ENCODE measurements at places on chromosomes 1 and 21. TPM values are rescaled to one million over a fixed set of nuclear protein-coding genes. Genes with fewer than 3 reads are reported as not detected.
A peak's percentile ranks its signal among the peaks of the same experiment; 100 is the strongest.

- H3K4me1 ChIP-seq: no peaks in the 10 kb centered on the region
- no peak for DNase-seq
- H3K36me3 ChIP-seq: no peaks in the 10 kb centered on the region
Measured at GRCh38 chr1:198906739-198907422, 268.0 kb downstream of the PTPRC start.

- H3K27ac ChIP-seq: no peak overlapping the region
- no peak overlapping the region for H3K4me3 ChIP-seq
- no peaks in the 10 kb centered on the region for H3K4me1 ChIP-seq
- no peaks in the 10 kb centered on the region for H3K27me3 ChIP-seq
- no peaks in the 10 kb centered on the region for H3K36me3 ChIP-seq
Measured at GRCh38 chr1:57040811-57041210, 75.0 kb upstream of the C8B start.

DNA sequence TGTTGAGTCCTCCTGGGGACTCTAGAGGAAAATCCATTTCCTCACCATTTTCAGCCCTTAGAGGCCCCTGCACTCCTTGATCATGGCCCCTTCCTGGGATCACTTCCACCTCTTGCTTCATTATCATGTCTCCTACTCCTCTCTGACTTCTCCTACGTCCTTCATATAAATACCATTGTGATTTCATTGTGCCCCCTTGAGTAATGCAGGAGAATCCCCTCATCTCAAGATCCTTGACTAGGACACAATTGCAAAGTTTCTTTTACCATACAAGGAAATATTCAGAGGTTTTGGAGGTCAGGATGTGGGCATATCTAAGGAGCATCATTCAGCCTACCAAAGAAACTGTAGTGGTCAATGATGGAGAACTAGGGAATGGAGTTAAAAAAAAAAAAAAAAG lies 8.8 kb upstream of the GBP6 start:
- no peak overlapping the region for H3K4me3 ChIP-seq
- H3K27me3 ChIP-seq: no peaks in the 10 kb centered on the region
- no peak overlapping the region for H3K27ac ChIP-seq
- no peaks in the 10 kb centered on the region for H3K4me1 ChIP-seq

- H3K27me3 ChIP-seq: no peaks in the 10 kb centered on the region
- DNase-seq: no peak
- no peak overlapping the region for H3K27ac ChIP-seq
- H3K4me1 ChIP-seq: no peaks in the 10 kb centered on the region
Measured at GRCh38 chr1:92291372-92291999, 7.3 kb downstream of the GLMN start.

- peaks cover 15% of the 10 kb centered on the region for H3K4me1 ChIP-seq
- no peak for DNase-seq
- no peak overlapping the region for H3K4me3 ChIP-seq
Measured at GRCh38 chr1:207902566-207902965, 8.4 kb downstream of the CD34 start.

DNA sequence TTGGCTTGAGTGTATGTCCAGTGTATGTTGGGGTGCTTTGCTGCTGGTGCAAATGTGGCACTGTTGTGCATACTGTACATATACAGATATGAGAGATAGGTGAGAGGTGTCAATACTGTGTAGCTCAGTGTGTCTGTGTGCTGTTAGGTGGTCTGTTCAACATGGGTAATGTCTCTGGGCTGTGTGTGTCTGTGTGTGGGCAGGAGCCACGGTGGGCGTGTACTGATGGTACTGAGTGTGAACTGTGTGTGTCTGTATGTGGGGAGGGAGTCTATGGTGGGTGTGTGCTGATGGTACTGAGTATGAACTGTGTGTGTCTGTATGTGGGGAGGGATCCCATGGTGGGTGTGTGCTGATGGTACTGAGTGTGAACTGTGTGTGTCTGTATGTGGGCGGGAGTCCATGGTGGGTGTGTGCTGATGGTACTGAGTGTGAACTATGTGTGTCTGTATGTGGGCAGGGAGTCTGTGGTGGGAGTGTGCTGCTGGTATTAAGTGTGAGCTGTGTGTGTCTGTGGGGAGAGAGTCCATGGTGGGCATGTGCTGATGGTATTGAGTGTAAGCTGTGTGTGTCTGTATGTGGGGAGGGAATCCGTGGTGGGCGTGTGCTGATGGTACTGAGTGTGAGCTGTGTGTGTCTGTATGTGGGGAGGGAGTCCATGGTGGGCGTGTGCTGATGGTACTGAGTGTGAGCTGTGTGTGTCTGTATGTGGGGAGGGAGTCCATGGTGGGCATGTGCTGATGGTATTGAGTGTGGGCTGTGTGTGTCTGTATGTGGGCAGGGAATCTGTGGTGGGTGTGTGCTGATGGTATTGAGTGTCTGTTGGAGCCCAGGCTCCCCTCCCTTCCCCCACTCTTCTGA lies 32.2 kb upstream of the FOXO6 start:
- DNase-seq: no peak
- H3K4me1 ChIP-seq: no peaks in the 10 kb centered on the region
- no peaks in the 10 kb centered on the region for H3K36me3 ChIP-seq
- no peaks in the 10 kb centered on the region for H3K27me3 ChIP-seq
- no peak overlapping the region for H3K4me3 ChIP-seq

DNA sequence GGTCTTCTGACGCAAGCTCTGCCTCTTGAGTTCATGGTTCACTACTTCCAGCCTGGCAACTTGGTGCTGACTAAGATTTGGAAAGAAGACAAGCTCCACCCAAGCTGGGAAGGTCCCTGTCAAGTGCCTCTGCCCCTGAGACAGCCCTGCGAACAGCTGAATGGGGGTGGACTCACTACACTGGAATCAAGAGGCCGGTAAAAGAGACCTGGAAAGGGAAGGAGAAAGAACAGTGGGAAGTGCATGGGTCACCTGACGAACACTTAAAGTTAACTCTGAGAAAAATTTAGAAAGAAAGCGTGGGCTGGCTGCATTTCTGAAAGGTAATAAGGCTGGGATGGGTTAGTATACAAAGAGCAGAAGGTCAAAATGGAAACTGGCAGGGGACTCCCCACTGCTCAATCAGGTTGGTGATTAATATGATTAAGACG lies 26.1 kb upstream of the ZNF496 start:
- no peaks in the 10 kb centered on the region for H3K27me3 ChIP-seq
- DNase-seq: no peak
- H3K36me3 ChIP-seq: no peaks in the 10 kb centered on the region
- no peak overlapping the region for H3K4me3 ChIP-seq

DNA sequence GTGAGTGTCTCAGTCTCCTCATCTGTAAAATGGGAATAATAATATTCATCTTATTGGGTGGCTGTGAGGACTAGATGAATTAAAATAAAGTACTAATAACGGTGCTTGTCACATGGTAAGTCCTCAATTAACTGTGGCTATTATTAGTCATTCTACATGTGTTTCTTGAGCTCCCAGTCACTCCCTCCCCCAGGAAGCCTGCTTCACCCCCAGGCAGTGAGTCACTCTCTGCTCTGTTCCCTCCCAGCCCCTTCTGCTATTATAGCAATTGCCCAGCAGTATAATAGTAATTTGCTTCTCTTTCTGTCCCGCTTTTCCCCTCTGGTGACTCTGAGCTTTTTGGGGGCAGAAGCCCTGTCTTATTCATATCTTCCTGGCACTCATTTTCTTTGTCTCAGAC lies 102.0 kb downstream of the BEND5 start:
- no peak for DNase-seq
- H3K36me3 ChIP-seq: no peaks in the 10 kb centered on the region
- H3K27me3 ChIP-seq: no peaks in the 10 kb centered on the region
- peaks cover 12% of the 10 kb centered on the region for H3K4me1 ChIP-seq

DNA sequence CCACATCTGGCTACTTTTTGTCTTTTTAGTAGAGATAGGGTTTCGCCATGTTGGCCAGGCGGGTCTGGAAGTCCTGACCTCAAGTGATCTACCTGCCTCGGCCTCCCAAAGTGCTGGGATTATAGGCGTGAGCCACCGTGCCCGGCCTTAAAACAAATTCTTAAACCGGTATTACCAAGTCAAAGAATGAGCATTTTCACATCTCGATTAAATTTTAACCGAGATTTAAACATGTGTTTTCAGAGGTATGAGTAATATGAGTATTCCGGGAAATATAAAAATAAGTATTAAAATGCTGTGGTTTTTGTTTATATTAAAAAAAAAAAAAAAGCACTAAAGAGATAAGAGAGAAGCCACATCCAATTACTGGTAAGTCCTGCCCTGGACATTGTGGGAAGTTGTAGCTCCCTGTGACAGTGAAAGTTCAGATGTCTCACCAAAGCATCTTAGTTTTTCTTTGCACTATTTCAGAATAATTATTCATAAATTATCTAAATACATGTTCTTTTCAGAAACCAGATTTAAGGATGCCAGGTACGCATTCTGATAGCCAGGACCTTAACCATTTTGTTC lies 24.9 kb downstream of the ZNF281 start:
- H3K27me3 ChIP-seq: no peaks in the 10 kb centered on the region
- peaks cover under 1% of the 10 kb centered on the region for H3K4me1 ChIP-seq
- H3K36me3 ChIP-seq: no peaks in the 10 kb centered on the region
- H3K4me3 ChIP-seq: no peak overlapping the region

DNA sequence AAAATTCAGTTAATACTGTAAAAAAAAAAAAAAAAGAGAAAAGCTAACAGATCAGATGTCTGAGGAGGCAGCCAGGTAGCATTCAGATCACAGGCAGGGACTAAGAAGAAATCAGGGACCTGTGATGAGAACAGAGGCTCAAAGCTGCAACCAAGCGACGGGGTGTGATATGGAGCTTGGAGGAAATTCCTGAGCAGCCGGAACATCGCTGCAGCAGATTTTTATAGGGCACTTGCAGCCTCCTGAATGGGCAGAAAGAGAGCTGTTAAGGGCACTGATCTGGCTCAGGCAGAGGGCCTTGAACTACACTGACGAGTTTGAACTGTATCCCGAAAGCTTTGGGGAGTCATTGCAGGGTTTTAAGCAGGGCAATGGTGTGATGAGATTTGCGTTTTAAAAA lies 315.4 kb downstream of the ADGRL2 start:
- H3K36me3 ChIP-seq: no peaks in the 10 kb centered on the region
- peaks cover under 1% of the 10 kb centered on the region for H3K4me1 ChIP-seq
- no peak overlapping the region for H3K4me3 ChIP-seq

DNA sequence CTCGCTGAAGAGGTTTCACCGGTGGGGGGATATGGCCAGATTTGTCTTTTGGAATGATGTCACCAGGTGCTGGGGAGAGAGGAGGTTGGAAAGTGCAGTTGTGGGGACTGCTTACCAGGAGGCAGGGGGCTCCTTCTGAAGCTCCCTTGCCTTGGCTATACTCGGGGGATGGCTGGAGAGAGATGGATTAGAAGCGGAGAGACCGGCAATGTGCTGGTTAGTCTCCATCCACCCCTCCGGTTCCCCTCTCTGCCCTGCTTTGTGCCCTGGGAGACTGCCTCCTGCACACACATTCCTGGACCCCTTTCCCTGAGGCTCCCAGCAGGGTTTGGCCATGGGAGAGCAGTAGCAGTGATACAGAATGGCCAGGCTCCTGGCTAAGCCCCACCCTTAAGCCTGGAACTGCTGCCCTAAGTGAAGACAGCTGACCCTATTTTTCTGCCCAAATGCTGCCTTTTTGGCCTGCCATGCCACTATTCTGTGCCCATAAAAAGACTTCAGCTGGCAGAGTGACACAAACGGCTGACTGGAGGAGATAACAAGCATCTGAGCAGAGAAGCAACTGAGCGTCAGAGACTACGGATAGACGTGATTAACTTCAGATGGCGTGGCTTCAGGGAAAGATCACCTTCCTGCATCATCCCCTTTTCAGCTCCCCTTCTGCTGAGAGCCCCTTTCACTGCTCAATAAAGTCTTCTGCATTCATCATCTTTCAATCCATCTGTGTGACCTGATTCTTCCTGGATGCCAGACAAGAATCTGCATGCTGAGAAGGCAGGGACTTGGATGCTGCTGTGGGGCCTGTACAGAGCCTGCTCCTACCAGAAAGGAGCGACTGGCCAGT lies 14.5 kb upstream of the VPS13D start:
- no peaks in the 10 kb centered on the region for H3K27me3 ChIP-seq
- H3K4me1 ChIP-seq: no peaks in the 10 kb centered on the region
- DNase-seq: no peak
- H3K36me3 ChIP-seq: no peaks in the 10 kb centered on the region
- H3K4me3 ChIP-seq: no peak overlapping the region
- H3K27ac ChIP-seq: no peak overlapping the region

GRCh38 chr1:165376041-165376810 lies 19.7 kb upstream of the LMX1A start:
- H3K27ac ChIP-seq: no peak overlapping the region
- H3K4me3 ChIP-seq: peak overlapping the region; percentile 68
- H3K27me3 ChIP-seq: no peaks in the 10 kb centered on the region
- H3K36me3 ChIP-seq: no peaks in the 10 kb centered on the region
- peak; percentile 35 for DNase-seq

DNA sequence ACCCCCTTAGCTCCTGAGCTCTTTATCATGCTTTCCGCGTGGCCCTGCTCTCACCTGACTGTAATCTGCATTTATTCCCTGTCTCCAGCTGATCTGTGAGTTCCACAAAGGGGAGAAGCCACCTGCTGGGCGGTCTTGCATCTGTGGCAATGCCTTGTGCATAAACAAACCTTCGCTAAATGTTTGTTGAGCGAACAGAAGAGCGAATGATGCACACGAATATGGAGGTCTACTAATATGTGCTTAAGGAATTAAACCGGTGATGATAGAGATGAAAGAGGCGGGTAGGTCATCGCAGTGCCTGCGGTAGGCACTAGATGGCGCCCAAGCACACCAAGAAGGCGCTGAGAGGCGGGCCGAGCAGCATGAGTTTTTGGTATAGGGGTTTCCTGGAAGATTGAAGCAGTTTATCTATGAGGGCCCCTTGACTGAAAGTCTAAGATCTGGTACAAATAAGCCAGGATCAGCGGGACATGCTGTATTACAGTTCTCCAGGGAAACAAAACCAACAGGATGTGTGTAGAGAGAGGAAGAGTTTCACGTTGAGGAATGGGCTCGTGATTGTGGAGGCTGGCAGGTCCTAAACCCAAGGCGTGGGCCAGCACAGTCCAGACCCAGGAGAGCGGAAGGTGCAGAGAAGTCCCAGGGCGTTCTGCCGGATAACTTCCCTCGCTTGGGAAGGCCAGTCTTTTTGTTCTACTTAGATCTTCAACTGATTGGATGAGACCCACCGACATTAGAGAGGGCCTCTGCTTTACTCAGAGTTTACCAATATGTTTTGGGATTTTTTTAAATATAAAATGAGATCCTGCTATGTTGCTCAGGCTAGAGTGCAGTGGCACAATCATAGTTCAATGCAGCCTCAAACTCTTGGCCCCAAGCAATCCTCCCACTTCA lies 34.7 kb downstream of the TOMM20 start:
- no peak for DNase-seq
- H3K4me3 ChIP-seq: peak overlapping the region; percentile 54
- H3K27ac ChIP-seq: no peak overlapping the region

DNA sequence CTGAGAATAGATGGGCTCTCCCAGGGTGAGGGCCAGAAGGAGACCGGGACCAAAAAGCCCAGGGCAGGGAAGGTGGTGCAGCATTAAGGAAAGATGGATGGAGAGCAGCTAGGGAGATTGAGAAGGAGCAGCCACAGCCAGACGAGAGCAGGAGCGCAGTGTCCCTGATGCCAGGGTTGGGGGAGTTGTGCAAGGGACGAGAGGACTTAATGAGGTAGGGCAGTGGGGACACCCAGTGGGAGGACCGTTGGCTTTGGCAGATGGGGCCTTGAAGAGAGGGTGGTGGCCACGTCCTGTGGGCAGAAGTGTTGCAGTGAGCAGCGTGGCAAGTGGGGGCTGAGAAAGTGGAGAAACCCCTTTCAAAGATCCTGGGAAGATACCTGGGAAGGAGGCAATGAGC lies 38.0 kb upstream of the KDM4A start:
- no peak for DNase-seq
- no peaks in the 10 kb centered on the region for H3K4me1 ChIP-seq
- H3K36me3 ChIP-seq: peaks cover 35% of the 10 kb centered on the region
- H3K27me3 ChIP-seq: no peaks in the 10 kb centered on the region

Gene TNFRSF8
- total RNA-seq: 0.49 TPM

Gene GPX7
- total RNA-seq: 25.9 TPM

Gene OR14K1
- not detected for total RNA-seq

Data from thoracic aorta (tissue), 2 donors.